ENCODE measurements at places on chromosomes 4 and X. TPM values are rescaled to one million over a fixed set of nuclear protein-coding genes. Genes with fewer than 3 reads are reported as not detected.

Gene SULT1E1
- total RNA-seq, result not detected

GRCh38 chr4:138655985-138656384 is 359.6 kb upstream of the NOCT start:
- no peaks in the 10 kb centered on the region for H3K27me3 ChIP-seq
- H3K4me1 ChIP-seq, result no peaks in the 10 kb centered on the region
- DNase-seq, result no peak
- H3K36me3 ChIP-seq, result no peaks in the 10 kb centered on the region
- no peak overlapping the region for H3K4me3 ChIP-seq
- H3K27ac ChIP-seq, result no peak overlapping the region

GRCh38 chrX:133454924-133455323 is 39.6 kb upstream of the GPC4 start:
- DNase-seq, result no peak
- H3K27me3 ChIP-seq, result no peaks in the 10 kb centered on the region
- no peaks in the 10 kb centered on the region for H3K4me1 ChIP-seq
- no peak overlapping the region for H3K4me3 ChIP-seq

DNA sequence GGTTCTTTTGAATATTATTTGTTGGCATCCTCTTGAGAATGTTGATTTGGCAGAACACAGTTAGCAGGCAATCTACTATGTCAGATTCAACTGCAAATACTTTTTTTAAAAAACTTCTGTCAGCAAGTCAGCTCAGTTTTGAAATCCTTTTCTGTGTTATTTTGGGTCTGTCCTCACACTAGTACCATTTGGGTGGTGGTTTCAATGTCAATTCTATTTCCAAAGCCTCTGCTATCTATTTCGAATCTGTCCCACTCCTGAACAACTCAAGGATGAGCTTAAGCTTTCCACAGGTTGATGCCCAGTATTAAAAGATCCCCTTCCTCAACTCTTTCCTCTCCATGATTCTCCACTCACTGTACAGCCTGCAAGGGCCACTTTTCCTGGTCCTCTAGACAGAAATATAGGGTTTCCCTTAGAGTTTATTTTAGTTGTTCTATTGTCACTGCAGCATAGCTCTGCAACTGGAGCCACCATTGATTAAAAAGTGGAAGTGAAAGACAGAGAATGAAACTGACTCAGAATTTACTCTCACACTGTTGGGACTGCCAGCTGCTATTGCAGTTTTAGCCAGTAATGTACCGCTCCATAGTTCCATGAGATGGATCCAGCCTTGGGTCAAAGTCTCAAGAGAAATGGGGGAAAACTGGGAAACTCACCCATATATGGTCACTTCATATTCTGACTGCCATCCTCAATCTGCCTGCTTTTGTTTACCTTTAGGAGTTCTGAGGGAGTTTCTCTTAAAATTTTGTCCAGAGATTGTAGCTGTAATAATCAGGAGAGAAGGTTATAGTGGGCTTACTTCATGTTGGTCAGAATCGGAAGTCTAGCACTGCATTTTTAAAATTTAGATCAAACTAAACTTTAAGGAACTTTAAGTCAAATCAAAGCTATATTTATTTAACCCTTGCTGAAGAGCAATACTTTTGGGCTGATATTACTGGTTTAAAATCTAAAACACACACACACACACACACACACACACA is 14.6 kb downstream of the HDX start:
- H3K27me3 ChIP-seq, result no peaks in the 10 kb centered on the region
- no peak overlapping the region for H3K27ac ChIP-seq
- no peak overlapping the region for H3K4me3 ChIP-seq
- no peaks in the 10 kb centered on the region for H3K4me1 ChIP-seq
- no peaks in the 10 kb centered on the region for H3K36me3 ChIP-seq

GRCh38 chrX:37367946-37368345 is 18.8 kb downstream of the PRRG1 start:
- H3K4me3 ChIP-seq, result no peak overlapping the region
- H3K27ac ChIP-seq, result no peak overlapping the region
- H3K27me3 ChIP-seq, result no peaks in the 10 kb centered on the region
- DNase-seq, result no peak

DNA sequence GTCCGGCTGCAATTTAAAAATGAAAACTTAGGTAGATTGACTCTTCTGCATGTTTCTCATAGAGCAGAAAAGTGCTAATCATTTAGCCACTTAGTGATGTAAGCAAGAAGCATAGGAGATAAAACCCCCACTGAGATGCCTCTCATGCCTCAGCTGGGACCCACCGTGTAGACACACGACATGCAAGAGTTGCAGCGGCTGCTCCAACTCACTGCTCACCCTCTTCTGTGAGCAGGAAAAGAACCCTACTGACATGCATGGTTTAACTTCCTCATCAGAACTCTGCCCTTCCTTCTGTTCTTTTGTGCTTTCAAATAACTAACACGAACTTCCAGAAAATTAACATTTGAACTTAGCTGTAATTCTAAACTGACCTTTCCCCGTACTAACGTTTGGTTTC is 41.0 kb downstream of the MAP7D3 start:
- peaks cover 10% of the 10 kb centered on the region for H3K36me3 ChIP-seq
- H3K27me3 ChIP-seq, result no peaks in the 10 kb centered on the region
- H3K4me1 ChIP-seq, result peaks cover 11% of the 10 kb centered on the region
- H3K27ac ChIP-seq, result no peak overlapping the region
- DNase-seq, result no peak

DNA sequence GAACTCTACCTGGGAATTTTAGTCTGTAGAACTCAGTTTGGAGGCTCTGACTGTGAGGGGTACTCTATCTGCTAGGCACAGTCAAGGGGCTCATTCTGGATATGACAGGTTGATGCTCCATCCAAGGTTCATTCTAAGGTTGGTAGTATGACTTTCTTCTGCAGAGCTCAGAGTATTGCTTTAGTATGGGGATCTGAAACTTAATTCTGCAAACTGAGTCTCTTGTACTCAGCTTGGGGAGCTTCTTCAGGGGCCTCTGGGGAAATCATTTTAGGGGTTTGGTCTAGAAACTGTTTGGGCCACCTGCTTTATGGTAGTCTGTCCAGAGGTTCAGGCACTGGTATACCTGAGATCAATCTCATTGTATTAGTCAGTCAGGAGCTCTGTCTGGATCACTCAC is 9.7 kb upstream of the TSR2 start:
- no peak for DNase-seq

Gene EDA2R
- total RNA-seq, result 21.0 TPM

DNA sequence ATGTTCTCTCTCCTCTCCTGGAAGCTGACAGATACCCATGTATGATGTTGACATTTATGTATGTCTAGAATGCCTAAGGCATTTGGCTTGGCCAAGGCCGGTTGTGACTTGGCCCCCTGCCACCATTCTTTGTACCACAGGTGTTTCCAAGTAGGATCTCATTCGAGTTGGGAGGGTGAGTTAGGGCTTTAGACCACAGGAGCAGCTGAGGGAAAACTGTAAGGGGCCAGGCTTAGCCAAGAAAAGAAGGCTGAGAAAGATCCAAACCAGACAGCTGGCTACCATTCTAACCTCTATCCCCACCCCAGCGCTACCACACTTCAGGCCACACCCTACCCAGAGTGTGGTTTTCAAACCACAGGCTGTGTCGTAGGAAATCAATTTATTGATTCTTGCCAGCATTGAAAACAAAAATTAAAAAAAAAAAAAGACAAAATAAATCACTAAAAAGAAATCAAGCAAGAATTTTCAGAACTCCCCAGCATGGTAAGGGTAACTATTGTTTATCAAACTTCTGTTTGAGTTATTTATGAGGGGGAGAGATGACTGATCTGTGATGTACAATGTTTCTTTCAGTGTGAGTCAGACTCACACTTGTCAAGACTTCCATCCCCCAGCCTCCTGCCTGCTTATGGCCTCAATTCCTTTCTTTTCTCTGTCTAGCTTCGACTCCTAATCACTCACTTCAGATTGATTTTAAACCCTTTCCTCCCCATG is 9.9 kb downstream of the TMSB4X start:
- peak; percentile 73 for DNase-seq
- H3K36me3 ChIP-seq, result no peaks in the 10 kb centered on the region
- H3K4me1 ChIP-seq, result peaks cover 4% of the 10 kb centered on the region

Gene EXOSC9
- total RNA-seq, result 15.5 TPM

DNA sequence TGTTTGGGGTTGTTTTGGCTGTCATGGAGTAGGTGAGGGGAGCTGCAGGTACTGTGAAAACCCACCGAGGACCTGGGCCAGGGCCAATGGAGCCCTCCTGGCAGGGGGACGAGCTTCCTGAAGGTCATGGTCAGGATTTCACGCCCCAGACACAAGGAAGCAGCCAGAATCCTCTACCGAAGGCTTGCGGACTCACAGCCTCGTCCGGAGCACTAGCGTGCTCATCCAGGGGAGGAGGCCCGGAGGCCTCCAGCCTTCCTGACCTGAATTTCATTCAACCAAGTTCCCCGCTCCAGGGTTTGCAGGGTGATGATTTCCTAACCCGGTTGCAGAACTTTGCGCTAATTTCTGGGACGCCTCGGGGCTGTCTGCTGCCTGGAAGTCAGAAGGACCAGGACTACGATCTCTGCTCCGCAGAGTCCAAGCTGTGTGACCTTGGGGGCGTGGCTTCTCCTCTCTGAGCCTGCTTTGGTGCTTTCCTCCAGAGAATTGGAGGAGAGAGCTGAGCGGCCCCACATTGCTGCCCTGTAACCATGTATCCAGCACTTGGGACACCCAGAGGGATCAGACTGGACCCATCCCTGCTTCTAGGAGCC is 56.2 kb upstream of the ADRA2C start:
- H3K27ac ChIP-seq, result no peak overlapping the region
- H3K27me3 ChIP-seq, result no peaks in the 10 kb centered on the region
- H3K36me3 ChIP-seq, result no peaks in the 10 kb centered on the region
- DNase-seq, result no peak
- H3K4me1 ChIP-seq, result no peaks in the 10 kb centered on the region
- no peak overlapping the region for H3K4me3 ChIP-seq

Gene FATE1
- total RNA-seq, result not detected

GRCh38 chr4:86220121-86220520 is 139.7 kb downstream of the MAPK10 start:
- no peak overlapping the region for H3K4me3 ChIP-seq
- no peaks in the 10 kb centered on the region for H3K4me1 ChIP-seq
- H3K27ac ChIP-seq, result no peak overlapping the region
- no peaks in the 10 kb centered on the region for H3K27me3 ChIP-seq

- no peak for DNase-seq
- H3K27ac ChIP-seq, result no peak overlapping the region
- no peaks in the 10 kb centered on the region for H3K27me3 ChIP-seq
- H3K4me1 ChIP-seq, result no peaks in the 10 kb centered on the region
These were observed 546.5 kb upstream of the FAT1 start for GRCh38 chr4:187270154-187270553.

Gene SPARCL1
- 2.3 TPM for total RNA-seq
